ENCODE measurements at places on chromosomes 12 and 14.

DNA sequence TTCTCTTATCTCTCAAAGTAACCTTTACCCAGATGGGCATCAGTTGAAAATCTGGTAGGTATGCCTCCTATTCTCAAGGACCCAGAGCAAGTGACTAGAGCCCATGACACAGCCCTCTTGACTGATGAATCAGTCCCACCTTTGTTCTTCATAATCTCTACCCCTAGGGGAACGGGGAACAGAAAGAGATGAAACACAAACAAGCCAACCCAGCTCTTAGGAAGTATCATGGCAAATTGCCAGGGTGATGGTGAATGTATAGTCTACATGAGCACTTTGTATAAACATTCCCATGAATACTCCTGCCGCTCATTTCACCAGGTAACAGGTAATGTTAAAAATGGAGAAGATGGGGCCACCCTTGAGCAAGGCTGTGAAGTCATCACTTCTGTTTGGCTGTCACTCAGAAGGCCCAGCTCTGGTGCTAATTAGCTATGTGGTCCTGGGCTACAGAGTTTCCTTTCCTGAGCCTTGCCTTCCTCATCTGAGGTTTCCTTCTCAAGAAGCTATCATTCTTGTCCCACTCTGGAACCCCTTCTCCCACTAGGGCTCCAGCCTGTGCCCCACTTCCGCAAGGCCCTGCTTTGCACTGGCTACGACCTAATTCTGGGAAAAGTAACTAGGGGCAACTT lies 161.7 kb downstream of the ANO2 start:
- no peak overlapping the region for H3K4me3 ChIP-seq
- H3K27me3 ChIP-seq: no peaks in the 10 kb centered on the region
- no peak overlapping the region for H3K27ac ChIP-seq
- no peak for DNase-seq

- no peaks in the 10 kb centered on the region for H3K36me3 ChIP-seq
- no peak overlapping the region for H3K27ac ChIP-seq
- no peak for DNase-seq
- no peaks in the 10 kb centered on the region for H3K4me1 ChIP-seq
- peaks cover 20% of the 10 kb centered on the region for H3K27me3 ChIP-seq
These were observed 15.8 kb upstream of the PPP4R4 start for GRCh38 chr14:94158239-94158883.

- no peak overlapping the region for H3K27ac ChIP-seq
- H3K27me3 ChIP-seq: no peaks in the 10 kb centered on the region
- H3K4me3 ChIP-seq: no peak overlapping the region
- no peak for DNase-seq
- no peaks in the 10 kb centered on the region for H3K4me1 ChIP-seq
- H3K36me3 ChIP-seq: no peaks in the 10 kb centered on the region
These were observed 27.9 kb downstream of the TAOK3 start for GRCh38 chr12:118344829-118345228.

GRCh38 chr12:49043856-49044258 lies 16.7 kb downstream of the KMT2D start:
- no peak overlapping the region for H3K27ac ChIP-seq
- H3K4me1 ChIP-seq: no peaks in the 10 kb centered on the region
- no peaks in the 10 kb centered on the region for H3K27me3 ChIP-seq
- H3K36me3 ChIP-seq: peaks cover 98% of the 10 kb centered on the region
- no peak overlapping the region for H3K4me3 ChIP-seq

DNA sequence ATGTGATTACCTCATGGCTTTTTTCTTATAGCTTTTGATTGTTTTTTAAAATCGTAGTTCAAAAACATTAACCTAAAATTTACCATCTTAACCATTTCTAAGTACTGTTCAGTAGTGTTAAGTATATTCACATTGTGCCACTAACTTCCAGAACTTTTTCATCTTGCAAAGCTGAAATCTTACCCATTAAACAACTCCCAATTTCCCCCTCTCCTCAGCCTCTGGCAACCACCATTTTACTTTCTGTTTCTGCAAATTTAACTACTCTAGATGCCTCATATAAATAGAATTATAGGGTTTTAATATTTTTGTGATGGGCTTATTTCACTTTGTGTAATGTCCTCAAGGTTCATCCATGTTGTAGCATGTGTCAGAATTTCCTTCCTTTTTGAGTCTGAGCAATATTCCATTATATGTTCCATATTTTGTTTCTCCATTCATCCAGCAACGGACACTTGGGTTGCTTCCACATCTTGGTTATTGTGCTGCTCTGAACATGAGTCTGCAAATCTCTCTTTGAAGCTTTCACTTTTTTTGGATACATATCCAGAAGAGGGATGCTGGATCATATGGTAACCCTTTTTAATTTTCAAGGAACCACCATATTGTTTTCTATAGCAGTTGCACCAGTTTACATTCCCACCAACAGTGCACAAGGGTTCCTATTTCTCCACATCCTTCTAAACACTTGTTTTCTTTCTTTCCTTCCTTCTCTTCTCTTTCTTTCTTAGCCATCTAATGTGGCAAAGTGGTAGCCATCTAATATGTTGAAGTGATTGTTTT lies 5.0 kb downstream of the HIF1A start:
- no peak overlapping the region for H3K4me3 ChIP-seq
- H3K36me3 ChIP-seq: no peaks in the 10 kb centered on the region
- no peak for DNase-seq
- H3K4me1 ChIP-seq: peaks cover 63% of the 10 kb centered on the region

- H3K4me1 ChIP-seq: peaks cover 19% of the 10 kb centered on the region
- DNase-seq: no peak
- peak overlapping the region; percentile 66 for H3K27ac ChIP-seq
- H3K27me3 ChIP-seq: no peaks in the 10 kb centered on the region
- H3K36me3 ChIP-seq: no peaks in the 10 kb centered on the region
These were observed 191.9 kb downstream of the RAD51B start for GRCh38 chr14:68011406-68012028.

- no peaks in the 10 kb centered on the region for H3K36me3 ChIP-seq
- no peaks in the 10 kb centered on the region for H3K4me1 ChIP-seq
- no peaks in the 10 kb centered on the region for H3K27me3 ChIP-seq
- no peak overlapping the region for H3K4me3 ChIP-seq
These were observed 24.8 kb downstream of the LRRIQ1 start for GRCh38 chr12:85060916-85061315.

DNA sequence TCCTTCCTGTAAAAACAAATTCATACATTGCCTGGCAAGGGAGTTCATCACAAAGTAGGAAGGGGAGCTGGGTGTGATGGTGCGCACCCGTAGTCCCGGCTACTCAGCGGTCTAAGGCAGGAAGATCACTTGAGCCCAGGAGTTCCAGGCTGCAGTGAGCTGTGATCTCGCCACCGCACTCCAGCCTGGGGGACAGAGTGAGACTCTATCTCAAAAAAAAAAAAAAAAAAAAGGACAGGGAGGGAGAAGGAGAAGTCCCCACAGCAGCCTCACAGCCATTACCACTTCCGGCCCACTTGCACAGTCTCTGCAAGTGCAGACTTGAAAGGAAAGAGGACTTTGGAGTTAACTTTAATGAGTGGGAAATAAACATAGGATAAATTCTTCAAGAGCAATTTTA lies 121.0 kb downstream of the FBXL14 start:
- peak overlapping the region; percentile 67 for H3K27ac ChIP-seq
- H3K4me1 ChIP-seq: peaks cover 81% of the 10 kb centered on the region
- no peak overlapping the region for H3K4me3 ChIP-seq
- DNase-seq: no peak
- H3K36me3 ChIP-seq: no peaks in the 10 kb centered on the region
- no peaks in the 10 kb centered on the region for H3K27me3 ChIP-seq

All from tibial artery (tissue), 4 donors.